Glomerular endothelial cell (primary cell): ENCODE measurements at places on chromosomes 4 and X. TPM values are rescaled to one million over a fixed set of nuclear protein-coding genes. Genes with fewer than 3 reads are reported as not detected.

The PPP4R3C gene
- not detected in 2 replicates for total RNA-seq

The CRMP1 gene
- 2.9 and 23.8 TPM in 2 replicates for total RNA-seq

The TCP11X2 gene
- not detected in 2 replicates for total RNA-seq

The CPXCR1 gene
- not detected in 2 replicates for total RNA-seq

The WNK3 gene
- 1.1 TPM in 2 replicates for total RNA-seq

The ERAS gene
- total RNA-seq = not detected in 2 replicates

The PPP1R2C gene
- total RNA-seq = not detected in 2 replicates

The GRPR gene
- 0.23 TPM in 1 of 2 replicates, not detected in the other for total RNA-seq

The RNF150 gene
- 0.53 and 0.93 TPM in 2 replicates for total RNA-seq

The TEX13D gene
- not detected in 2 replicates for total RNA-seq
